RPMI7951 (cell line): ENCODE measurements at places on chromosomes 1 and 21. TPM values are rescaled to one million over a fixed set of nuclear protein-coding genes. Genes with fewer than 3 reads are reported as not detected.

The MEAF6 gene
- 85.5 and 91.0 TPM in 2 replicates for total RNA-seq

The VAMP3 gene
- total RNA-seq = 140 and 167 TPM in 2 replicates

The BEST4 gene
- not detected in 2 replicates for total RNA-seq

The IFNLR1 gene
- total RNA-seq = 11.7 and 12.8 TPM in 2 replicates

The GPR37L1 gene
- total RNA-seq = not detected in 2 replicates

The MCOLN3 gene
- total RNA-seq = 0.10 and 0.48 TPM in 2 replicates

The LRRC71 gene
- total RNA-seq = not detected in 2 replicates

The TNNI3K gene
- 0.12 TPM in 1 of 2 replicates, not detected in the other for total RNA-seq

The OR2C3 gene
- not detected in 2 replicates for total RNA-seq

The RASAL2 gene
- total RNA-seq = 5.6 and 8.2 TPM in 2 replicates

The OR2T29 gene
- total RNA-seq = not detected in 2 replicates

The DNM3 gene
- total RNA-seq = 1.7 and 4.1 TPM in 2 replicates

The PRKAA2 gene
- 0.84 and 0.88 TPM in 2 replicates for total RNA-seq

The KIF2C gene
- total RNA-seq = 127 and 130 TPM in 2 replicates

- no peak for DNase-seq
Measured at GRCh38 chr1:209670441-209671082, 4.7 kb upstream of the G0S2 start.

- DNase-seq = no peak
Measured at GRCh38 chr1:199720496-199720895, 307.0 kb upstream of the NR5A2 start.

DNA sequence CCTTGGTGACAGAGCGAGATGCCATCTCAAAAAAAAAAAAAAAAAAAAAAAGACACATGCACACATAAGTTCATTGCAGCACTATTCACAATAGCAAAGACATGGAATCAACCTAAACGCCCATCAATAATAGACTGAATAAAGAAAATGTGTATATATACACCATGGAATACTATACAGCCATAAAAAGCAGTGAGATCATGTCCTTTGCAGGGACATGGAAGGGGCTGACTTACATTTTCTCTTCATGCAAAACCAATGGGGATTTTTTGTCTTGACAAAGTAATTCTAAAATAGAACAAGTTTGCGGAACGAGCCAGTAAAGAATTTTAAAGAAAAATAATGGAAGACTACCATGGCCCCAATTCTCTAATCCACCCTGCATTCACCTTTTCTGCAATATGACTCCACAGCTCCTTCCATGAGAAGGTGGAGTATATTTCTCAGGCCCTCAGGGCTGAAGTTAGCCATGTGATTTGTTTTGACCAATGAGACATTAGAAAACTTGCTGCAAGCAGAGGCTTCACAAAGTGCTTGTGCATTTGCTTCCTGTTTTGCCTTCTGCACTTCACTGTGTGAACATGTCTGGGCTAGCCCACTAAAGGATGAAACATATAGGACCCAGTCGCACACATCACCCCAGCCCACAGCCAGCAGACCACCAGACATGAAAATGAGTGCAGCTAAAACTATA lies 78.8 kb upstream of the NR5A2 start:
- DNase-seq = no peak

DNA sequence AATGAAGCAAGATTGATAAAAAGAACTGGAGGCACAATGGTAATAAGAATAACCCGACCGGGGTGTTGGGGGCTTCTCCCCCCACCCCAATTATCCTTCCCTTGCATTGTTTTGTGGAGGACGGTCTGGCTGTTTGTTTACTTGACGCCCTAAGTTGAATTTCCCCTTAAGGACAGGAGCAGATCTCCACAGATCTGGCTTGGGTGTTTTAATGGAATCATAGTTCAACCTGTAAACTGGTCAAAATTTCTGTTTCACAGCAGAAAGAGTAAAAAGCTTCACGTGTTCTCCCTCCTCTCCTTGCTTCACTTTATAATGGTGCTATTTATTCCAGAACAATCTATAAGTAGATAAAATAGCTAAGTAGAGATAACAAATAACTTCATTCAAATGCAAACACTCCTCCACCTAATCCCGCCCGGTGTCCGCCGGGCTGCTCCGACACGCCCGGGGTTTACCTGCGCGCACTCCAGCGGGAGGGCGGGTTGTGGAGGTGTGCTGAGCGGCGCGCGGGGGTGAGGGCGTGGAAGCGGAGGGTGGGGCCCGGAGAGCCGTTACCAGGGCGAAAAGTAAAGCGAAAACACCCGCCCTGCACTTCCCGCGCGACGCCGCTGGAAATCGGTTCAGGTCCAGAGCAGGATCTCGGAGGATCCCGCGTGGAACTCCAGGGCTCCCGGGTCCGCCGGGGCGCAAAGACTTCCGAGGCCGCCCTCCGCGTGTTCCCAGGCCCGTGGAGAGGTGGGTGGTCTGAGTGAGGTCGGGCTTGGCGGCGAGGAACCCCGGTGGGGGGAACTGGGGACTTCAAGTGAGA lies 2.0 kb upstream of the ATF3 start:
- no peak for DNase-seq

- DNase-seq = peak; percentile 58
Measured at GRCh38 chr1:39103328-39104157, 77.4 kb downstream of the NDUFS5 start.

GRCh38 chr1:11944358-11944931 lies 9.9 kb downstream of the PLOD1 start:
- no peak for DNase-seq

DNA sequence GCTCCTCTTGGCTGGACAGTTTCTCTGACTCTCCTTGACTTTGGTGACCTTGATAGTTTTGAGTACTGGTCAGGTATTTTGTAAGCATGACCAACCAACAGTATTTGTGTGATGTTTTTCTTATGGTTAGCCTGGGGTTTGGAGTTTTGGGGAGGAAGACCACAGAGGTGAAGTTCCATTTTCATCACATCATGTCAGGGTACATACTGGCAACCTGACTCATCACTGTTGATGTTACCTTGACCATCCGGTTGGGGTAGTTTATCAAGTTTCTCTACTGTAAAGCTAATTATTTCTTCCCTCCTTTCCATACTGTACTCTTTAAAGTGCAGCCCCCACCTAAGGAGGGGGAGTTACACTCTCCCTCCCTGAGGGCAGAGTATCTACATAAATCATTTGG lies 13.4 kb downstream of the OSCP1 start:
- DNase-seq = no peak

- DNase-seq = no peak
Measured at GRCh38 chr1:177710696-177711620, 258.9 kb downstream of the SEC16B start.

DNA sequence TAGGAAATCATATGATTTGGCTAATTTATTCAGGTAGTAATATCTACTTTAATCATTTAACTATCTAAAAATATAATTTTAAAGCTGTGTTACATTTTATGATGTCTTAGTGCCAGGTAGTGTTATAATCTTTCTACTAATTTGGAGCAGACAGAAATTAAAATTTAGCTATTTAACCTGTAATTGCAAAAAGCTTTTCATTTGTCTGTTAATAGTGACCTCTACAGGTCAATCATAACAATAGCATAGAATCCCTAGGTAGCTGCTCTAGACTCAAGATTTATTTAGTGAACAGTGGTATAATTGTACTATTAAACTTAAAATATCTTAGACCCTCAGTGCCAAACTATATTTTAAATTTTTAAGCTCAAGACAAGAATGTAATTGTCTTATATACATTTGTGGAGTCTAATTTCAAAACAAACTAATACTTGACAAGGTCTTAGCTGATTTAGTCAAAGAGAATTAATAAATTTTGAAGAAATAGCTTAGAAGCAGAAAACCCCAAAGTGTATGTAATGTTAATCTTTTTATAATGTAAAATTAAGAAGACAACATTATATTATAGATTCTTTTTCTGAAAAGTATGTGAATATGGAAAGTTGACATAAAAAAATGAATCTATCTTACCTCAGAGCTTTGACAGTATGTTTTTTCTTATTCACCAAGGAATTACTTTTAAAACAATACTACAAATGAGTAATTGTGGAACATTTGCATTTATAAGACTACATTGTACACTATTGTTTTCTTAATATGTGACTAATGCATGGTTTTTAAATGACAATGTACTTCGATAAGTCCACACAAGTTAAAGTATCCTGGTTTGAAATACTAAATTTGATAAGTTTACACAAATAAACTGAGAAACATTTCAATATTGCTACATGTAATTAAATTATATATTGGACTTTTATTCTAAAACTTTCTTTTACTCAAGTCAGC lies 64.1 kb upstream of the RNPC3 start:
- DNase-seq = peak; percentile 3
